ENCODE measurements at places on chromosomes 12 and 14.

- DNase-seq: no peak
Observed at GRCh38 chr12:83378186-83378727, 691.6 kb downstream of the TMTC2 start.

DNA sequence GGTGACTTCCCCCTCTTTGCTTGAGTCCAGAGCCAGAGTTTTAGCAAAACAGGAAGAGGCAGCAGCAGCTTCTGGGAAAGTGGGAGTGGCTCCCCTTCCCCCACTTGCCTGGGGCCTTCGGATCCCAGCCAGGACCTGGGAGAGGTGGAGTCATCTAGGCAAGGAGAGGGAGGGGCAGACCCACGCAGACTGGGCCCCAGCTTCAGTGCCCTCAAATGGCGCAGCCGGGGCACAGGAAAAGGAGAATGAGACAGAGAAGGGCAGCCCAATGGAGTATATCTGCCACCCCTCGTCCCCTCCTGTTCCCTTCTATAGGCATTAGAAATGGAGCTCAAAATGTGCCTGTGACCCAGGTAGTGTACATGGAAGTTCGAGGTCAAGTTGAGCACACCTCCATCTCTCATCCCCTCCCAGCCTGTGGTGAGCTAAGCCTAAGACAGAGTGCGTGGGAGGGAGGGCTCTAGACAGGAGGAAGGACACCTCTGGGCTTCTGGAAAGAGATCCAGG is 9.3 kb upstream of the HDAC7 start:
- no peak for DNase-seq

GRCh38 chr14:50784683-50785456 is 46.1 kb downstream of the NIN start:
- no peak for DNase-seq

- no peak for DNase-seq
Observed at GRCh38 chr12:52677126-52677525, 3.1 kb downstream of the KRT1 start.

DNA sequence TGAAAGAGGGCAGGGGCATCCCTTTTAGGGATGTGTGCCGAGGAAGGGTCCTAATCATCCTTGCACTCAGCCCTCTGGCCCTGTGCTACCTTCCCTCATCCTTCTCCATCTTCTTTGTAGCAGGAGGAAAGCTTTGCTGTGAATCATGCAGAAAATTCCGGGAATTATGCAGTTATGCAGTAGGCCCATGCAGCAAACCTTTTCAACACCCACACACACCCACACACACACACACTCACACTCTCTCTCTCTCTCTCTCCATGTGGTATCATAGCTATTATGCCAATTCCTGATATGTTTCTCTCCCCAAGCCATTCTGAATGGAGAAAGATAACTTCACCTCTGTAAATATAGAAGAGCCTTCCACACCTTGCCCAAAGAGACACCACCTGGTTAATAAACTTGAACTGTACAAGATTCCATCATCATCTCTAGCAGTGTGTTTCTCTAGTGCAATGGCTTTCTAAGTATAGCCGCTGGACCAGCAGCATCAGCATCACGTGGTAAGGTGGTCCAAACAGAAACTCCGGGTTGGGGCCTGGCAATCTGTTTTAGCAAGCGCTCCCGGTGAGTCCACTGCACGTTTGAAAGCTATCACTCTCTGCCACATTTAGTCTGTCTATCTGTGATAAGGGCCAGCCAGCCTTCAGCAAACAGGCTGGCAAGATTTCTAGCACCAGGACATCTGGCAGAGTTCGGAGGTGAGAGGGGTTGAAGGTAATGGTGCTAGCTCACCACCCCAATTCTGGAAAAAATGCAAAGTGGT is 57.6 kb downstream of the MDM2 start:
- no peak for DNase-seq
